Gastroesophageal sphincter (tissue), 4 donors: ENCODE measurements at places on chromosomes 5 and 9. TPM values are rescaled to one million over a fixed set of nuclear protein-coding genes. Genes with fewer than 3 reads are reported as not detected.

GRCh38 chr5:22109315-22109714, 743.8 kb downstream of the CDH12 start:
- no peaks in the 10 kb centered on the region for H3K27me3 ChIP-seq
- H3K4me1 ChIP-seq: no peaks in the 10 kb centered on the region
- no peaks in the 10 kb centered on the region for H3K36me3 ChIP-seq
- H3K4me3 ChIP-seq: no peak overlapping the region

DNA sequence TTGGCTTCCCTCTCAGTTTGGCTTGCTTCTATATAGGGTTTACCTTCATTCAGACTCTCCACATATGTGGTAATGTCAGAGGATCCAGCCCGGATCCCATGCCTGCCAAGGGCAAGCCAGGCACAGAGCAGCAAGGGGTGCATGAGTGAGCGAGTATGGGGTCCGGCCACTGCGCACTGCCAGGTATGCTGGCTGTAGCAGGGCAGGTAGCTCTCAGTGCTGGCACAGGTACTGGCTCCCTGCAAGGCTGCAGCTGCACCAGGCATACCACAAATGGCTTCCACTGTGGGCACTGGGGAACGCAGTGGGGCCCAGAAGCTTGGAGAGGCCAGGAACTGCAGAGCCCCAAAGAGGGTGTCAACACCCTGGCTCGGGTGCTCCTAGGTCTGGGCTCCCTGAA, 86.2 kb downstream of the GIN1 start:
- no peaks in the 10 kb centered on the region for H3K4me1 ChIP-seq
- H3K36me3 ChIP-seq: peaks cover 47% of the 10 kb centered on the region
- no peak overlapping the region for H3K4me3 ChIP-seq
- no peaks in the 10 kb centered on the region for H3K27me3 ChIP-seq
- no peak overlapping the region for H3K27ac ChIP-seq

DNA sequence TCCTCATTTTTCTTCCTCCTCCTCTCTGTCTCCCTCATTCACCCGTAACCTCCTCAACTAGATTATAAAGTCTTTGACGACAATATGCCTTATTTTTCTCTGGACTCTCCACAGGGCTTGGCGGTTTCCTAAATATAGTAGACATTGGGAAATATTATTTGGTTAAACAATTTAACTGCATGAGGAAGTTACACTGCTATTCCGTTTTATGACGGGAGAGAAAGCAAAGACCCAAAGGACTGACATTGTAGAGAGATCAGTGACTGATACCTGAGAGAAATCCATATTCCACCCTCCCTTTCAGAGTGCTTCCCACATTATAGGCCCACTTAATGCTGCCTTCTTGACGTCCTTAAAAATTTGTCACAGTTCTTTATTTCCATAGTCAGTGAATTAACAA, 51.2 kb downstream of the GDA start:
- no peaks in the 10 kb centered on the region for H3K27me3 ChIP-seq
- no peaks in the 10 kb centered on the region for H3K4me1 ChIP-seq
- H3K36me3 ChIP-seq: no peaks in the 10 kb centered on the region
- no peak overlapping the region for H3K27ac ChIP-seq
- no peak for ATAC-seq

GRCh38 chr9:3125602-3126405, 281.9 kb upstream of the PUM3 start:
- no peaks in the 10 kb centered on the region for H3K27me3 ChIP-seq
- H3K4me1 ChIP-seq: no peaks in the 10 kb centered on the region
- ATAC-seq: peak; percentile 55
- H3K4me3 ChIP-seq: no peak overlapping the region
- no peak overlapping the region for H3K27ac ChIP-seq

DNA sequence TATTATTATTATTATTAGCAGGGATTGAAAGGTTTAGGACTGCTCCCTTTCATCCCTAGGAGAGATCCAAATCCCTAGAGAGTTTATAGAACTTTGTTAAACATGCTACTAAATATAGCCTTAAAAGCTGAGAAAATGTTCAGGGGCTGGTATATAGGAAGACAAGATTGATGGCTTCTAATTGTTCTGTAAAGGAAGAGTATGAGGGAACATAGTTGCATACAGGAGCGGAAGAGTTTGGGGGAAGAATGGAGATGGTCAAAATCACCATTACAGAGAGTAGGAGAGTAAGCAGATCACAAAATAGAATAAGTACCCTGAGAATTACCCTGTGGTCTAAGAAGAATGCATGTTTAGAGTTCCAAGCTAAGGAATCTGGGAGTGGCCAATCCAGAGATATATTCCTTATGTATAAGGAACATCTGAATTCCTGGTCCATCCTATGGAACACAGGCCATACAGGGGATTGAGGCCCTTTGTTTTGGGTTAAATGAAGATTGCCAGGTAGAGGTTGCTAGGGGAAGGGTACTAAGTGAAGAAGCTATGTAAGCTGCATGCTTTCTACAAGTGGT, 158.0 kb upstream of the APC start:
- no peaks in the 10 kb centered on the region for H3K36me3 ChIP-seq
- no peaks in the 10 kb centered on the region for H3K4me1 ChIP-seq
- no peak for ATAC-seq
- no peak overlapping the region for H3K27ac ChIP-seq
- H3K27me3 ChIP-seq: no peaks in the 10 kb centered on the region

GRCh38 chr9:17793713-17794622, 215.1 kb downstream of the SH3GL2 start:
- no peaks in the 10 kb centered on the region for H3K36me3 ChIP-seq
- H3K4me3 ChIP-seq: no peak overlapping the region
- H3K27me3 ChIP-seq: no peaks in the 10 kb centered on the region

DNA sequence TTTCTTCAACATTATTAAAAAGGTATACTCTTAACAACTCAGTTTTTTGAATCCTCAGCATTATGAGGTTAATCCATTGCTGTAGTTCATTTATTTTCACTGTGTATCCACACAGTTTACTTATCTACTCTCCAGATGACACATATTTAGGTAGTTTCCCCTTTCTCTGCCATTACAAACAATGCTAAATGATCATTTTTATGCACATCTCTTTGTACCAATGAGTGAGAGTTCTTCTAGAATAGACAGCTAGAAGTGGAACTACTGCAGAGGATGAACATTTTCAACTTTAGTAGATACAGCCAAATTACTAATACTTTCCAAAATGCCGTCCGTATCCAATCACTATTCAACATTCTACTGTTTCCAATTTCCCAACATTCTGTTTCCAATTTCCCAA, 11.5 kb downstream of the AFF4 start:
- no peak overlapping the region for H3K27ac ChIP-seq
- H3K4me1 ChIP-seq: no peaks in the 10 kb centered on the region
- no peaks in the 10 kb centered on the region for H3K36me3 ChIP-seq
- ATAC-seq: no peak
- no peak overlapping the region for H3K4me3 ChIP-seq

Gene FOXD4L6
- total RNA-seq: not detected

Gene ZNF367
- total RNA-seq: 1.4 TPM

Gene GABRA6
- not detected for total RNA-seq
